ENCODE measurements at places on chromosomes 16 and 17. TPM values are rescaled to one million over a fixed set of nuclear protein-coding genes. Genes with fewer than 3 reads are reported as not detected.

CCL4L2 gene
- total RNA-seq, result 0.46 TPM

EPOP gene
- 0.92 TPM for total RNA-seq

CAVIN1 gene
- 10.6 TPM for total RNA-seq

PDILT gene
- total RNA-seq, result not detected

EVPLL gene
- total RNA-seq, result 0.69 TPM

CHST4 gene
- total RNA-seq, result 0.46 TPM

ADAD2 gene
- 0.23 TPM for total RNA-seq
